ENCODE measurements at places on chromosomes 5 and 9.

DNA sequence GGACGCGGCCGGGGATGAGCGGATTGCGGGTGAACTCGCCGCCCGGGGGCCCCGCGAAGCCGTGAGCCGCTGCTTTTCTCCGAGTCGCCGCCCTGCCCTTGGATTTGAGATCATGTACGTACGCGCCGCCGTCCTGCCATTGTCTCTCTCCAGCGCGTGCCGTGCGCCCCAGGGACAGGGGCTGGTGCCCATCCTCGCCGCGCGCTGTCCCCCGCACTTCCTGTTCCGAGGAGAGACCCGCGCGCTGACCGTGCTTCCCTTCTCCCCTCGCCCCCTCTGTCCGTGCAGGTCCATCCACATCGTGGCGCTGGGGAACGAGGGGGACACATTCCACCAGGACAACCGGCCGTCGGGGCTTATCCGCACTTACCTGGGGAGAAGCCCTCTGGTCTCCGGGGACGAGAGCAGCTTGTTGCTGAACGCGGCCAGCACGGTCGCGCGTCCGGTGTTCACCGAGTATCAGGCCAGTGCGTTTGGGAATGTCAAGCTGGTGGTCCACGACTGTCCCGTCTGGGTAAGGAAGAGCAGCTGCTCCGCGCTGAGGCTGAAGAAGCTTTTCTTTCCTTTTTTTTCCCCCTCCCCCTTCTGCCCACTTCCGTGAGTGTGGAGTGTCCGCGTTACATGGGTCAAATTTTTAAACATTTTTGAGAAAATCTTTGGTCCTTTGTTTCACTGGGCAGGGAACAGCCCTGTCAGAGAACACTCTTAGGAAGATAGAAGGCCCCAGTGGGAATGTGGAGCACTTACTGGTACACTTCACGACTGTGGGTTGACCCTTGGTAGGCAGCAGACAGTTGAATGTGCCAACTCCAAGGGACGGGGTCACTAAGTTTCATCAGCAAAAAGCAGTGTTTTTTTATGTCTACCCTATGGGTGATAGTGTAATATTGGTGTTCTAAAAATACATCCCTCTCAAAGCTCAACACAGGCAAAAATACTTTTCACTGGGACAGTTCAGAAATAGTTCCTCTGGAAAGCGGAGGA is 727 bp downstream of the RHOBTB3 start:
- DNase-seq: peak; percentile 54

GRCh38 chr5:157708866-157709265 is 22.4 kb upstream of the THG1L start:
- no peak for DNase-seq

DNA sequence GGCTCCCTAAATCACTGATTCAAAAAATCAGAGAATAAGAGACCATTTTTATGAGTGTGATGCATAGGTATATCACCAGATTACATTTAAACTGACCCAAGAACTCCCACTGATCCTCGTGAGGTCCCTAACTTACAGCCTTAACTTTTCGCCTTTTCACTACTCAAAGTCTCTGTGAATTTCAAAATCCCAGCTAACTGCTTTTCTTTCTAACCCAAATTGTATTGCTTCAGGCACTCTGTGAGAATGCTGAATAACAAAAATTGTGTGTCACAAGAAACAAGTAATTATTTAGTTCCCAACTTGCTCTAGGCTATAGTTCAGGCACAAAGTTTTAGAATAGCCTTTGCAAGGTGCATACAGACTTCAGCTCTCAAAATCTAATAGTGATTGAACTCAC is 368.6 kb downstream of the CHSY3 start:
- DNase-seq: no peak

GRCh38 chr9:36093384-36093783 is 43.1 kb upstream of the GLIPR2 start:
- DNase-seq: no peak

GRCh38 chr9:100294806-100295205 is 57.9 kb downstream of the TEX10 start:
- no peak for DNase-seq
